ENCODE measurements at places on chromosomes 5 and 9.
A peak's percentile ranks its signal among the peaks of the same experiment; 100 is the strongest.

DNA sequence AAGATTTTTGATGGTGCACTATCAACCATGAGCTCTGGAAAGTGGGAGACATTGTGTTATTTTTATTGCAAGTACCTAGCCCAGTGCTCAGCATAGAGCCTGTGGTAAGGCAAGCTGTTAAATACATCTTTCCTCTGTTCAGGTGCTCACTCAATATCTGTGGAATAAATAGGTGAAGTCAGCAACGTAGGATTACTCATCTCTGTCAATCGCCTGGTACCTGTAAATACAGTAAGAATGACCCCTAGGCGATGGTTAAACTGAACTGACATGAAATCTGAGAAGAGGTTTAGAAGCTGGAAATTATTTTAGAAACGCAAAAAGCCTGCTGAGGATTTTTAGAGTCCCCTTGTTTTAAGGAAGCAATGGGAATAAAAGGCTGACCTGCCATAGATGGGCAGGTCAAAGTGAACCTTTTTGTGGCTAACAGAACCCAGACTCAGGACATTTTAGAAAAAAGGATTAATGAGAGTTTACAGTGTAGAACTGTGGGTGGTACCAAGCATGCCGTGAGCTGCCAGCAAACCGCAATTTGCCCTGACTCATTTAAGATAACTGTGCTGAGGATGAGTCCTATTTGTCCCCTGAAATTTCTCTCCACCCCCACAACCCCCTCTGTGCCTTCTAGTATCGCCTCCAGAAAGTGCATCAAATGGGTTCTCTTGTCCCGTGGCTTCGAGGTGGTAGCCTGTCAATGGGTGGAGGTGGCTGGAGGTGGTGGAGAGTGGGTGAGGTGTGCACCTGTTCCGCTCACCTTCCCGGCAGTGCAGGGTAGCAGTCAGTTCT is 375.1 kb downstream of the MED10 start:
- no peak for DNase-seq

DNA sequence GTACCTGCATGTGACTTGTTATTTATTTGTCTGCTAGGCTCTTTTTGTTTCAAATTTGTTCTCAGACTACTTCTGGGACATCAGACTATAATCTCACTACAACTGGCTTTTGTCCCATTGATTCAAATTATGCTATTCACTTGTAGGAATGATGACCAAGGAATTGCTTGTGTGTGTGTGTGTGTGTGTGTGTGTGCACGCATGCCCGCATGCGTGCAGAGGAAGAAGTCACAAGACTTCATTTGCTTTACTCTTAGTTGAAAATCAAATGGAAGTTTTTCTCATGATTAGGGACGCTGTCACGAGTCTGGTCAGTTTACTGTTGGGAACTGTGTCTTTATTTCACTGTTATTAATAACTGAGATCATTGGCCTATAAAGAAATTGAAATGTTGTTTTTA is 268.7 kb downstream of the RAB3C start:
- DNase-seq, result no peak

DNA sequence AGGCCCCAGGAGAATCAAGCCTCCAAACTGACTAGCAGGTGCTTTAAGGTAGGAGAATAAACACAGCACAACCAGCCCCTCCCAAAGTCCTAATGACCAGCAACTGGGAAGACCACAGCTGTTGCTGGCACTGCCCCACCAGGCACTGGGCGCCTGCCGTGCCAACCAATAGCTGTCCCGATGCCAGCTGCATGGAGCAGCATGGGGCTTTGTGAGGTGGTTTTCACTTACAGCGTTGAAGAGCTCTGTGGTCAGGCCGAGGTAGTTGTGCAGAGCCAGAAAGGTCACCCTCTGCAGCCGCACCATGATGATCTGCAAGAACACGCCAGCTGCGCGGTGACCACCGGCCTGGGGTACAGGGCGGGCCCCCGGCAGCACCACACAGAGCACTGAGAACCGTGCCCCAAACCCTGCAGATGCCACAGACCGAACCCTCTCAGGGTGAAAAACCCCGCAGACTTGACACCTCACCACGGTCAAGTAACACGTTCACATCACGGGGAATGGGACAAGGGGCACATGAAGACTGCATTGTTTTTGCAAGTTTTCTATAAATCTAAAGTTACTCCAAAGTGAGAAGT is 28.7 kb downstream of the PNPLA7 start:
- DNase-seq, result no peak

DNA sequence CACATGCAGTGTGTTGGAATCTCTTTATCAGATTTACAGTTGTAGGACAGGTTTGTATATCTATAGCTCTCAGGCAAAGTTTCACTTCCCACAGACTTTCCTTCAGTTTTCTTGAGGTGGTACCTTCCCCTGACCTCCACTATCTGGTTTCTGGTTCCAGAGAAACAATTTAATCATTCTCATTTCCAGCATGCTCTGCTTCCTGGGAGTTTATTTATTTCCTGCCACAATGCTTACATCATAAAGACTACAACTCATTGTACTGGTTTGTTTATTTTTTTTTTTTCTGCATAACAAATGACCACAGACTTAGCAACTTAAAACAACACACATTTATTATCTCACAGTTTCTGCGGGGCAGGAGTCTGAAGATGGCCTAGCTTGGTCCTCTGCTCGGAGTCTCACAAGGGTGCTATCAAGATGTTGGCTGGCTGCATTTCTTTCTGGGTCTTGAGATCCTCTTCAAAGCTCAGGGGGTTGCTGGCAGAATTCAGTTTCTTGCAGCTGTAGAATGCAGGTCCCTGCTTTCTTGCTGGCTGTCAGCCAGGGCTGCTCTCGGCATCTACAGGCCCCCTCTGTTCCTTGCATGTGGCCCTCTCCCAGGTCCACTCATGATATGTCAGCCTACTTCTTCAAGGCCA is 247.7 kb downstream of the ENC1 start:
- no peak for DNase-seq

DNA sequence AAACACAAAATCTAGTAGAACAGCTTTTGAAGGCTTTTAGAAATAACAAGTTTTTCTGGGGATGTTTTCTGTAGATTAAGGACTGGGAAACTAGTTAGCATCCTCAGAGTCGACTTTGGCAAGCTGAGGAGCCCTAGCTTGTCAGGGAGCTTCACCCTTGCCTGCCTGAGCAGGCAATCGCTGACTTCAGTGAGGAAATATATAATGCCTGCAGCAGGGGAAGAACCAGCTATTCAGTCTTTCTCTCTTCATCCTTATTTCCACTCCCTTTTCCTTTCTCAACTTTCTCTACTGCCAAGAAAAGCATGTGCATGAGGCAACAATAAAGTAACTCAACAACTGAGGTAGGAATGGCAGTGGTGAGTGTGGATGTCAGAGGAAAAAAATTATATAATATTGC is 54.7 kb downstream of the PLK2 start:
- DNase-seq, result no peak

- DNase-seq, result no peak
Observed at GRCh38 chr9:237858-238345, 23.2 kb downstream of the DOCK8 start.

GRCh38 chr5:133232911-133233310 is 181.1 kb downstream of the HSPA4 start:
- no peak for DNase-seq

GRCh38 chr9:77648234-77649108 is at the start of gene GNA14:
GNA14 (minus strand) TSS chr9:77648322; CDS start chr9:77647793, 529 bp downstream.
- peak; percentile 71 for DNase-seq

DNA sequence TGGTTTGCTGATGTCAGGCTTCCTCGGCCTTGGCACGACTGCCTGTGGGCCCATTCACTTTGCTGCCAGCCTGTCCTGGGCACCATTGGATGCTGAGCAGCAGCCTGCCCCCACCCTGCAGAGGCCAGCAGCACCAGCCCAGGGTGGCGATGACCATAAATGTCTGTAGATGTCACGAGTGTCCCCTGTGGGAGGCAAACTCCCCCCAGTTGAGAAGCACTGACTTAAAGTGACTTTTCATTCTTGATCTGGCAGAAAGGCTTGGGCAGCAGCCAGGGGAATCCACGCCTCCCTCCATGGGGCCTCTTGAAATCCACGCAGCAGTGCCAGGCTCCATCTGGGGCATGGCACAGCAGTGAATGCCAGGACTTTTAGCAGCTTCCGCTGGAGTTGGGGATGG is 21.8 kb downstream of the IRX4 start:
- no peak for DNase-seq

GRCh38 chr9:96408409-96409280 is 9.5 kb downstream of the ZNF367 start:
- no peak for DNase-seq

DNA sequence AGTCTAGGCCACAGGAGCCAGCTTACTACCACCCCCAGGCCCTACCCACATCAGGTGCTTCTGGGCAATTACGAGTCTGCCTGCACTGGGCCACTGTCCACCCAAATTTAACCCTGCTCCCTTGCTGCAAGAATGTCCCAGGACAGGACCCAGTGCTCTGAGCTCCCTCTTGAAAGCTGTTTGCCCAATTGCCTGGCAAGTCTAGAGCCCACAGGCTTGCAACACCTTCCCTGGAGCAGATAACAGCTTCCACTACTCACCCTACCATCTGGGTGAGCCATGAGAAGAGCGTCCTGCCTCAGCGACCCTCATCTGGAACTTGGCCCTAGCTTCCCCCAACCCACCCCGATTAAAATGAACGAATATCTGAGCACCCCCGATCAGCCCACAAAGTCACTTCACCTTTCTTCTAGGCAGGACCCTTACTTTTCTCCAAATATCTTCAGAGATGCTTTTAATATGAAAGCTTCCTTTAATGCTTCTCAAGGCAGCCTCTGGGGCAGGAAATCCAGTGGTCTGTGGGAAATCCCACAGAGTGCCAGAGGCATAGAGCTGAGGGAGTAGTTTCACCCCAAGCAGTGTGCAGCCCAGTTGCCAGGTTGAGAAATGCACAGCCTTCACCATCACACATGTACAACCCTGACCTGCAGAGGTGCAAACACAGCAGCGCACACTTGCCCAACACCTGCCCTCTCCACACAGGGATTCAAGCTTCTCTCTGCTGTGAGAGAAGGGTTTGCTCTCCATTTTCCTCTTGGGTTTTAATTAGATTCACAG is 10.6 kb downstream of the ACSL6 start:
- no peak for DNase-seq

DNA sequence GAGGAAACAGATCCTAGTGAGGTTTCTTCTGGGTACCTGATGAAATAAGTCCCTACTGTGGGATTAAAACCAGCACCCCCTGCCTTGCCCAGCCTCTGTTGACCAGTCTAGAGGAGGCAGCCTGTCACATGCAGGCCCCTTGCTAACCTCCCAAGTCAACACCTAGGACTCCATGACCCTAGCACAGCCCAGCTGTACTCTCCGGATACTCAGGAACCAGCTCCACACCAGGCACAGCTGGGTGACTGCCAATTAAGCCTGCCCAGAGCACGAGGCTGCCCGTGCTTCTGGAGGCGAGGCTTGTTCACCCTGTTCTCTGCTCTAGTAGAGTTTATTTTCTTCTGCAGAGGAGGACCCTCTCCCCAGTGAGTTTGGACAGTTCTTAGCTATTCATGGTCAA is 92.5 kb downstream of the SNX24 start:
- DNase-seq, result no peak

DNA sequence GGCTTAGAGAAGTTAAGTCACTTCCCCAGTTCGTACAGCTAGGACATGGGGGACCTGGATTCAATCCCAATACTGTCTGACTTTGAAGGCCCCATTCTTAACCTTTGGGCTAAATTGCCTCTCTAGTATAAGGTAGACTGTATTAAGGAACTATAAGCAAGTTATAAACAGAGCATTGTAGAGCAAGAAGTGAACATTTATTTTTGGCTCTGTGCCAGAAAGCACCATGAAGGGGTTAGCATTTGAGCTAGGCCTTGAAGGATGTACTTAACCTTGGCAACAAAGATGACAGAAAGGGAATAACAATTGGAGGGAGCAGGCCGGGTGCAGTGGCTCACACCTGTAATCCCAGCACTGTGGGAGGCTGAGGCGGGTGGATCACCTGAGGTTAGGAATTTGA is 32.8 kb downstream of the GALNT10 start:
- DNase-seq, result peak; percentile 7

- DNase-seq, result no peak
Observed at GRCh38 chr5:33601881-33602280, 161.1 kb downstream of the TARS1 start.

DNA sequence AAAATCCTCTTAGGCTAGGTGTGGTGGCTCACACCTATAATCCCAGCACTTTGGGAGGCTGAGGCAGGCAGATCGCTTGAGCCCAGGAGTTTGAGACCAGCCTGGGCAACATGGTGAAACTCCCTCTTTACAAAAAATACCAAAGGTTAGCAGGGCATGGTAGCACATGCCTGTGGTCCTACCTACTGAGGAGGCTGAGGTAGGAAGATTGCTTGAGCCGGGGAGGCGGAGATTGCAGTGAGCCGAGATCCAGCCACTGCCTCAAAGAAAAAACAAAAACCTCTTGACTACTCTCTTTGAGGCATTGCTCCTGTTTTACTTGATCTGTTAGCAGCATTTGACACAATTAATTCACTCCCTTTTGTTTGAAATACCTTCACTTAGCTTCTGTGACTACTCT is 20.7 kb downstream of the KIF2A start:
- no peak for DNase-seq

- no peak for DNase-seq
Observed at GRCh38 chr5:146233441-146233840, 30.0 kb downstream of the RBM27 start.

- no peak for DNase-seq
Observed at GRCh38 chr9:109872901-109873300, 92.9 kb downstream of the PALM2AKAP2 start.

DNA sequence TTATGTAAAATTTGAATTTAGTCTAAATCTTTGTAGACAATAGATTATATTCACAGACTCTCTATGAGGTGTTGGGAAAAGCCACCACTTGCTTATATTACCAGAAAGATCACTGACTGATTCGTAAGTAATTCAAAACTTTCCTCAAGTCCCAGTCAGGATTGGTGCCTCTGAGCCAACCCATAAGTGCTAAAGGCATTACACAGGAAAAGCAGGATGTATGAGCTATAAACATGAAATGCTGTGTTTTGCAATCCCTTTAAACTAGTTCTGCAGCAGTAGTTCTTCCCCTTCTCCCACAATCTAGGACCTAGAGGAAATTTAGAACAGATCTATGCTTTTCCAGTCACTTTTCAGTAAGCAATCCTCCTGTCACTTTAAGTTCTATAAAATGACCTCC is 48.0 kb downstream of the SHLD3 start:
- no peak for DNase-seq

GRCh38 chr9:86511614-86512360 is 157.6 kb upstream of the TUT7 start:
- no peak for DNase-seq

- DNase-seq, result no peak
Observed at GRCh38 chr9:36542355-36542754, 30.3 kb upstream of the MELK start.

GRCh38 chr5:141617128-141617527 is 1.7 kb downstream of the DIAPH1 start:
- no peak for DNase-seq

DNA sequence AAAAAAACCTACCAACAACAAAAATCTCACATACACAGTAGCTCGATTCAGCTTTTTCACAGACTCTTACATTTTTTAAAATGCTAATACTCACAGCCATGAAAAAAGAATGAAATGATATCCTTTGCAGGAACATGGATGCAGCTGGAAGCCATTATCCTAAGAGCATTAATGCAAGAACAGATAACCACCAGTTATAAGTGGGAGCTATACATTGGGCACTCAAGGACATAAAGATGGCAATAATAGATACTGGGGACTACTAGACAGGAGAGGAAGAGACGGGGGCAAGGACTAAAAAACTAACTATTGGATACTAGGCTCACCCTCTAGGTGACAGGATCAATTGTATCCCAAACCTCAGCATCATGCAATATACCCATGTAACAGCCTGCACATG is 90.3 kb upstream of the CCNH start:
- no peak for DNase-seq

GRCh38 chr5:56722317-56722716 is 93.0 kb upstream of the MAP3K1 start:
- no peak for DNase-seq
